ENCODE measurements at places on chromosomes 4 and X.

GRCh38 chr4:138510053-138510452 lies 267.9 kb upstream of the SLC7A11 start:
- DNase-seq = no peak

GRCh38 chr4:131450572-131451209 lies 1698.4 kb upstream of the PCDH10 start:
- no peak for DNase-seq

DNA sequence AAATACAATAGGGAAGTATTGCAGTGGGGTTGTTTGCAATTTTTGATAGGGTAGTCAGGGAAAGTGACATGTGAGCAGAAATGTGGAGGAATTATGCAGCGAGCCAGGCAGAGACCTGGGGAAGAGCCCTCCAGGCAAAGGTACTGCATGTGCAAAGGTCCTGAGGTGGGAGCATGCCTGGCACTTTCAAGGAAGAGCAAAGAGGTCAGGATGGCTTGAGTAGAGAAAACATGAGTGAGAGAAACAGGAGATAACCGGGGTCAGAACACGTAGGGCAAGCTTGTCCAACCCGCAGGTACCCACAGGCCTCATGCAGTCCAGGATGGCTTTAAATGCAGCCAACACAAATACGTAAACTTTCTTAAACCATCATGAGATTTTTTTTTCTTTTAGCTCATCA lies 71.0 kb downstream of the COQ2 start:
- DNase-seq = no peak

- DNase-seq = no peak
These were observed 38.7 kb downstream of the PPP1R2C start for GRCh38 chrX:42739258-42739657.

DNA sequence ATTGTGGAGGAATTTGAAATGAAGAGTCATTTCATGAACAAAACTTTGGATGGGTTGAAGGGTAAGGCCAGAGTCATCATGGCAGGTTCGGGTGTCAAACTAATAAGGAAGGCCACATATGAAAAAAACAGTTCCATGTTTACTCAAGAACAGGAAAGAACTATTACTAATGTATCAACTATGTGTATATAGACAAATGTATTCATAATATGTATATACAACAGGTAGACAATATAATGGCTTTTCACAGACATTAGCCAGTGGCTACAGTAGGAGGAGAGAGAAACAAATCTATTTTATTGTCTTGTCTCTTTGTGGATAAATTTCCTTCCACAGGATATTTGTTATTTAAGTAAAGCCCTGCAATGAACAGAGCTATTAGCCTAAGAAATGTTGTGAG lies 101.1 kb downstream of the CBLL2 start:
- no peak for DNase-seq

- no peak for DNase-seq
These were observed 103.1 kb downstream of the CHIC2 start for GRCh38 chr4:53961351-53961750.

DNA sequence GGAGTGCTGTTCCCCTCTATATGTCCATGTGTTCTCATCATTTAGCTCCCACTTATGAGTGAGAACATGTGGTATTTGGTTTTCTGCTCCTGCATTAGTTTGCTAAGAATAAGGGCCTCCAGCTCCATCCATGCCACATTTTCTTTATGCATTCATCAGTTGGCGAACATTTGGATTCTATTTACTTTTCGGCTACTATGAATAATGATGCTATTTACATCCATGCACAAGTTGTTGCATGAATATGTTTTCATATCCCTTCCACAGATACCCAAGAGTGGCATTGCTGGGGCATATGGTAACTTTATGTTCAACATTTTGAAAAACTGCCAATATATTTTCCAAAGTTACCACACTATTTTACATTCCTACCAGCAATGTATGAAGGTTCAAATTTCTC lies 13.8 kb upstream of the DDX53 start:
- no peak for DNase-seq

GRCh38 chr4:38076153-38076669 lies 116.0 kb downstream of the PTTG2 start:
- DNase-seq = no peak

- no peak for DNase-seq
These were observed 1.4 kb downstream of the CXCR3 start for GRCh38 chrX:71616672-71617529.

GRCh38 chr4:61583696-61584095 lies 383.6 kb downstream of the ADGRL3 start:
- DNase-seq = no peak

DNA sequence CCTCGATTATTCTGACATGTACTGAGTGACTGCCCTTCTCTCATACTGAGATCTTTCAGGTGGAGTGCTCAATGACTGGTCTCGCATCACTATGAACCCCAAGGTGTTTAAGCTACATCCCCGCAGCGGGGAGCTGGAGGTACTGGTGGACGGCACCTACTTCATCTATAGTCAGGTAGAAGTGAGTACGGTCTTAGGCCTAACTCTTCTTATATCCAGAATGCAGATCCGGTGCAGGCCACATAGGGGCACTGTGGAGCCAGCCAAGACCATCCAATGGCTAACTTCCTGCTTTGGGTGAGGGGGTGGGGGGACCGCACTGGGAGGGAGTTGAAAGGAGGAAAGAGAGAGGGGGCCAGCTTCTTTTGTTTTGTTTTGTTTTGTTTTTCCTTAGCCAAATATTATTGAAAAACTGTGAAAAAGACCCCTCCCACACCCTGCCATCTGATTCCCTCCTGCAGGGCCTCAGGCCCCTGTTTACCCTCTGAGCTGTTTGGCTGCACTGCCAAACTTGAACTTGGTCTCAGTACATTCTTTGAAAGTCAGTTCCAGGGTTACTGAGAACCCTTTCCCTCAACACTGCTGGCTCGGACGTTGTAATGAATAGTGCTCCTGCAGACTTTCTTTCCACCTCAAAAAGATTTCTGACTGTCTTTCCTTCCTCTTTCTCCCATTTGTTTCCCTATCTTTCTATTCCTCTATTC lies 16.2 kb downstream of the AWAT2 start:
- DNase-seq = no peak

DNA sequence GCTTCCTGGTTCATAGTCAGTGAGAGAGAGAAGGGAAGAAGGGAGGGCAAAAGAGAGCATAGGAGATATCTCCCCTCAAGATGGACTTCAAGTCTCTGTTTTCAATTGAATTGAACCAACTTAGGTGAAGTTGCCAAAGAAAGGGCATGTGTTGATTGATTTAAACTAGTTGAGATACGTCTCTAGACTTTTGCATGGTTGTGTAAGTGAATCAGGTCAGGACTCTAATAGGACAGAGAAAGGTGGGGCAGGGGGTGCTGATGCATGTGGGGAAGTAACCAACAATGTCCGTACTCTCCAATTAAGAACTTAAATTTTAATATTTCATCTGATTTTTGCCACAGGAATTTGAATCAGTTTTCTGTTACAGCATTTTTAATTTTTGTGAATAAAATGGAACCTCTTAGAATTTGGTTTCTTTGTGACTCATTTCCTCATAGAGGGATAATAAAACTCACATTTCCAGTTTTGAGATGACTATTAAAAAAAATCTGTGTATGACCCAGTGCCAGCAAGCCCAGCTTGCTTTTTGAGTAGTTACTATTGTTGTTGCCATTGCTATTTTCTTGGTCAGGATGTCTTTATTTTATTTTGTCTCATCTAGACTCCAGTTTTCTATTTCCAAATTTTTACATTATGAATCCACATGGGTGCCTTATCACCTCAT lies 37.3 kb downstream of the SLIT2 start:
- DNase-seq = peak; percentile 34

- no peak for DNase-seq
These were observed 8.9 kb upstream of the IGSF1 start for GRCh38 chrX:131298036-131298435.

DNA sequence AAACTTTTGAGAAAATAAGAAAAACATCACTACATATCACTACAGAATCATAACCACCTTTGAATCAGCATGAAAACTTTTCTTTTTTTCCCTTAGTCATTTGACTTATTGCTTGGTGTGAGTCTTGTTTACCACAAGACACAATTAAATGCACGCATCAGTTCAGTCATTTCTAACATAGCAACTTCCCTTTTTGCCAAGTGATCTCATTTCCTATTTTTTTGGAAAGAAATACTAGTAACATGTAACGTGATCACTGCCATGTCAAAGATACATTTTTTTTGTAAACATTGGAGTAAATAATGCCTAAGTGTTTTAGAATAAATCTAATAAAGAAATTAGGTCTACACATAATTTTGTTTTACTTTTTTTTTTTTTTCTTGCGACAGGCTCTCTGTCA lies 5.1 kb upstream of the CXCL8 start:
- peak; percentile 75 for DNase-seq

- DNase-seq = no peak
These were observed 121.0 kb downstream of the ARHGAP24 start for GRCh38 chr4:85595796-85596559.

DNA sequence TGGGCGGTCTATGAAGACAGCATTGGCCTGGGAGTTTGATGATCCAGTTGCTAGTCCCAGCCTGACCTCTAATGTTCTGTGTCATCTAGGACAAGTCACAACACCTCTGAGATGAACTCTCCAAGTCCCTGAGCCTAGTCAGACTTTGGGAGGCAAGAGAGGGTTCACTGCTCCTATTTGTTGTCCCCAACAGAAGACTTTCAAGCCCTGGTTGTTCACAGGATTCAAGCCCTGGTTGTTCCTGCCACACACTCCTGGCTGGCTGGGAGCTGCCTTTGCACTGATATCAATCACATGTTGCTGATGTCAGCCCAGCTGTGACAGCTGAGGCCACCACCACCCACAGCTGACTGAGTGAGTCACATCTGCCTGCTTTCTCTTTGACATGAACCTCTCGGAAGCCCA lies 253.2 kb upstream of the RASGEF1B start:
- DNase-seq = no peak

GRCh38 chr4:6752486-6752829 lies 30.1 kb upstream of the KIAA0232 start:
- no peak for DNase-seq

- no peak for DNase-seq
These were observed 123.1 kb upstream of the GLRA2 start for GRCh38 chrX:14406225-14406624.

GRCh38 chr4:13678186-13678924 lies 50.8 kb upstream of the BOD1L1 start:
- DNase-seq = peak; percentile 7

Data from HCEC 1CT (cell line).